Spinal cord (tissue), 10 donors: ENCODE measurements at places on chromosomes 11 and 22. TPM values are rescaled to one million over a fixed set of nuclear protein-coding genes. Genes with fewer than 3 reads are reported as not detected.

DNA sequence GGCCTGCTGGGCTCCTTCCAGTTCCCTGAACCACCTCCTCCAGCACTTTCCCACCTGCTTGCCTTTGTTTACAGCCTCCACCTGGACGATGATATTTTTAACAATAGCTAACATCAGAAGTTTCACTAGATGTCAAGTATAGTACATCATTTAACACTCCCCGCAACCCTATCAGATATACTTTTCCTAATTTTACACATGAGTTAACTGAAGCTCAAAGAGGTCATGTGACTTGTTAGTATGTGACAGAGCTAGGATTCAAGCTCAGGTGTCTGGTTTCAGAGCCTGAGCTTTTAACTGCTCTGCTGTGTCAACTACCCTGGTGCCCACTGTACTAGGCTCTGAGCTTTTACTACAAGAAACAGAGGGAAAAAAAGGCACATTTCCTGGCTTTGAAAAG lies 14.3 kb upstream of the HPX start:
- DNase-seq, result no peak

- DNase-seq, result no peak
Observed at GRCh38 chr22:27612115-27612514, 189.4 kb downstream of the MN1 start.

DNA sequence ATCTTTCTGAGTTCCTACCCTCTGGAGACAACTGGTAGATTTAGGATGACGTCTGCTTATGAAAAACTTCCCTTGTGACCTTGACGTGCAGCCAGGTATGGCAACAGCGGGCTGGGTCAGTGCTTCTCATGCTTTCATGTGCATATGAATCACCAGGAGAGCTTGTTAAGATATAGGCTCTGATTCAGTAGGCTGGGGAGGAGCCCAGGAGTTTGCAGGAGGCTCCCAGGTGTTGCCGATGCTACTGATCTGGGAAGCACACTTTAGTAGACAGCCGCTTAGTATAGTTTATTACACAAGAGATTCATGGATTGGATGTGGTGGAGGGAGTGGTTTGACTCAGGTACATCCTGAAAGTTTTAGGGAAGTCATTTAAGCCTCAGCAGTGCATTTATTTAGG lies 23.8 kb downstream of the DIXDC1 start:
- DNase-seq, result no peak

DNA sequence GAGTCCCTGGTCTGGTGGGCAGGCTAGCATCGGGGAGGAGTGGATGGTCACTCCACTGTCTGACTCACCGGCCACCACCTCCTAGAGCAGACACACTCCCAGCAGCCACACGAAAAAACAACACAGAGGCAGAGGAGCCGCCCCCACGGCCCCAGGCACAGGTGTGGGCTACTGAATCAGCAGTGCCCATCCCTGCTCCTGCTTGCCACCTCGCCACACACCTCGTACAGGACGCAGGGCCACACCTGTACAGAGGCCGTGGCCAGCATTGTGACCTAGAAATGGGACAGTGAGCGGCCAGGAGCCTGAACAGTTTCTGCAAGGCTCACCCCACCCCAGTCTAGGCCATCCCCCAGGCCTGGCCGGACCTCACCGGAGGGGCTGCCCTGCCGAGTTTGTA lies 14.0 kb downstream of the TRIM29 start:
- DNase-seq, result no peak

GRCh38 chr22:49992921-49993648 lies 19.5 kb downstream of the IL17REL start:
- no peak for DNase-seq

OR51I1 gene
- total RNA-seq, result not detected

MISFA gene
- total RNA-seq, result 0.69 TPM

GRCh38 chr11:104905271-104905670 lies 7.0 kb upstream of the CASP12 start:
- DNase-seq, result no peak

GRCh38 chr11:8056810-8057463 lies 24.1 kb upstream of the TUB start:
- no peak for DNase-seq

GRCh38 chr11:24754406-24754805 lies 257.6 kb downstream of the LUZP2 start:
- DNase-seq, result no peak

DNA sequence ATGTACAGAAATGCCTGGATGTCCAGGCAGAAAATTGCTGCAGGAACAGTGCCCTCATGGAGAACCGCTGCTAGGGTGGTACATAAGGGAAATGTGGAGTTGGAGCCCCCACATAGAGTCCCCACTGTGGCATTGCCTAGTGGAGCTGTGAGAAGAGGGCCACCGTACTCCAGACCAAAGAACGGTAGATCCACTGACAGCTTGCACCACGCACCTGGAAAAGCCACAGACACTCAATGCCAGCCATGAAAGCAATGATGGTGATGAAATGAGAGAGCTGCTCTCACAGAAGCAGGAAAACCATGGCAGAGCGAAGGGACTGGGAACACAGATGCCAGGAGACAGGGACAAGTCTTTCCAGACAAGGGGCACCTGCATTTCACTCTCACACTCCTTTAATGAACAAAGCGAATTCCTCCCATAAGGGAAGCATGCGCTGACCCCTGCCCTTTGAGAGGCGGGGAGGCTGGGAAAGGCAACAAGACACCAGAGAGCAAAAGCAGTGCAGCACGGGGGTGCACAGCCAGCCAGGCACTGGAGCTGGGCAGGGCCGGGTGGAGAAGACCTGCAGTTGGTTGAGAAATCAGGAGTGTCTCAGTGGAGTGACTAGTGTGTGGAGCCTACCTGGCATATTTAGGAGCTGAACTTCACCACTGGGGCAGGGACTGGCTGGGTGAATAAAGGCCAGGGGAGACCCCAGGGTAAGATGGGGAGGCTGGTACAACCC lies 1025.2 kb downstream of the TBC1D22A start:
- no peak for DNase-seq

SPON1 gene
- total RNA-seq, result 87.4 TPM

DNA sequence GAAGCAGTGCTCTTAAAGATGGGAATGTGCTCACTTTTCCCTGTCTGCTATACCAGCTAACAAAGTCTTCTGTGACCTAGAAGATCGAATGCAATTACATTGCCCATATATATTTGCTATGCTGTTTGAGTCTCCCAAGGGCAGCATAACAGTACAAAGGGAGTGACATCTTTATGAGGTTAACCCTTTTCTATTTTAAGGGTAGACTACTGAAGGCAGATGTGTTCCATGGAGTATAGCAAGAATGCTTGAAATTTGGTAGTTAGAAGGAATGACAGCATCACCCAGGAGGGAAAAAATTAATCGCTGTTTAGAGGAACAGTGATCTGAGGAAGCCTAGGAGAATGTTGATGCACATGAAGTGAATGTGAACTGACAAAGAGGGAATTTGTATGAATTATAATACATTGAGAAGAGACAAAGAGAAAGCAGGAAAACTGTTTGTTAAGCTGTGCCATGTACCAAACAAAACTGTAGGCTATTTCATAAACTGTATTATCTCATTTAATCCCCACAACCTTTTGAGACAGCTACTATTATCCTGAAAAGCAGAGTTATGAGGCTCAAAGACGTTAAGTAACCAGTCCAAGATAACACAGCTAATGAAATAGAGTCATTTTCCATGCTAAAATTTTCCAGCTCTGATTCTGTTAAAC lies 13.0 kb downstream of the MAML2 start:
- no peak for DNase-seq
